Astrocyte (in vitro differentiated cells and primary cell): ENCODE measurements at places on chromosomes 7 and 10. TPM values are rescaled to one million over a fixed set of nuclear protein-coding genes. Genes with fewer than 3 reads are reported as not detected.

- DNase-seq, result no peak
Observed at GRCh38 chr7:3956949-3957348, 655.9 kb downstream of the SDK1 start.

DNA sequence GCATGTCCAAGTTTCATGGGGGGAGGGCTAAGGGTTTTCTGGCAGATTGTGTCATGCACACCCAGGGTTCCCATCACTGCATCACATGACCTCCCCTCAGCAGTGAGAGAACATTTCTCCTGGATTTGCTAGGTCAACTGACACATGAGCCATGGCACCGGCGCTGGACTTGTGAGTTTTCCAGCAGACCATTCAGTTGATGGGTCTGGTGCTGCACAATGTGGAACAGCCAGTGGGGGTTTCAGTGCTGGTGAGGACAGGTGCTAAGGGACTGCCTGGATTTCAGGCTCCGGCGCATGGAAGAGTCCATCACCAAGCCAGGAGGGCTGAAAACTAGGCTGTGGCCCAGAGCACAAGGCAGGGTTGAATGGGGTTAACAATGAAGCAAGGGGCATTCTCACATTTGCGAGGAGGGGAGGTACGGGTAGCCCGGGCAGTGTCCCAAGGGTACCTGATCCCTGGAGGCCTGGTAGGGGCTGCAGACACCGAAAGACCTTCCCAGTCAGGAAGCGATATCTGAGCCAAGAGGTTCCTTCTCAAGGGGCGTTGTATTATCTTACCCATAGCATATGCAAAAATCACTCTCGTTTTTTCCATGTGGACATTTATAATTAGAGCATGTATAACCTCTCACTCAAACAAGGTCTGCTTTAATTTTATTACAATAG lies 203.0 kb downstream of the TNS3 start:
- DNase-seq, result no peak

GRCh38 chr7:47361236-47361635 lies 220.7 kb downstream of the TNS3 start:
- DNase-seq, result no peak

DNA sequence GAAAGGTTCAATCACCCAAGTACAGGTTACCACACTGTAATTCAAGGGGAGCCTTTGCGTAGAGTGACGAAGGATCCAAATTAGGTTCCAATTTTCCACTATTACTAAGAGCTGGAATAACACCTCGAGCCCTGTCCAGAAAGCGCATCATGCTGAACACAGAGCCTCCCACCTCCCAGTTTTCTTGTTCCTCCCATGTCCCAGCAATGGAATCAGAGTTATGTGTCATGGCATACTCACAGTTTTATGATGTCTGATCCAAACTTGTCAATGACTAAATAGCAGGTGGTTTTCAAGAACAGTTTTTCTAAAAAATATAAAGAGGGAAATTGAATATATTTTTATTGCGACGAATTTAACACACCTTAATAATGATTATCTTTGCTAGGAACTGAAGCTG lies 50.6 kb downstream of the AOAH start:
- no peak for DNase-seq

The CUZD1 gene
- 0.17 and 0.23 TPM in 2 replicates for total RNA-seq

The ZNF727 gene
- not detected in 2 replicates for total RNA-seq
